GM23248 (cell line): ENCODE measurements at places on chromosomes 6 and 20. TPM values are rescaled to one million over a fixed set of nuclear protein-coding genes. Genes with fewer than 3 reads are reported as not detected.
A peak's percentile ranks its signal among the peaks of the same experiment; 100 is the strongest.

Gene SNAI1
- polyA plus RNA-seq, result 13.4 and 15.7 TPM in 2 replicates

Gene SLC17A3
- polyA plus RNA-seq, result not detected in 2 replicates

DNA sequence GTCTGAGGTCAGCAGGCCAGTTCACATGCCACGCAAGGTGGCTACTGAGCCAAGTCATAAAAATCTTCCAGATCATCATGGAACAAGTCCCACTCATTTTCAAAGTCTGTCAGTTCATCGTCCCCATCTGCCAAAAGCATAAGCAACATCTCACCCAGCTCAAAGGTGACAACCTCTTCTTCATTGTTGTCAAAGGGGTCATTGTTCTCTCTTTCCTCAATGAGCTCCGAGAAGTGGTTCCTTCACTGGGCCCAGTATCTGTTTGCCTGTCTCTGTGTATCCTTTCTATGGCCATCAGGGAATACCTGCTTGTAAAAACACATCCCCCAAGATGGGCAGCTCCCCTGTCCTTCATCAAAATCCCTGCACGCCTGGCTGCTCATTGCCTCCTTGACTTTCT lies 49.5 kb downstream of the ZNF334 start:
- no peak overlapping the region for H3K4me3 ChIP-seq
- no peaks in the 10 kb centered on the region for H3K4me1 ChIP-seq
- peaks cover 12% of the 10 kb centered on the region; the same call in 1 of the 2 replicates for H3K27me3 ChIP-seq
- no peak overlapping the region for H3K27ac ChIP-seq
- no peak for DNase-seq
- no peaks in the 10 kb centered on the region for H3K36me3 ChIP-seq

GRCh38 chr6:98686008-98686601 lies 148.3 kb upstream of the POU3F2 start:
- no peak for DNase-seq
- H3K36me3 ChIP-seq, result no peaks in the 10 kb centered on the region
- no peaks in the 10 kb centered on the region for H3K4me1 ChIP-seq
- no peak overlapping the region for H3K4me3 ChIP-seq

- peak; percentile 29 for DNase-seq
- no peak overlapping the region for H3K27ac ChIP-seq
- H3K4me3 ChIP-seq, result no peak overlapping the region
- H3K27me3 ChIP-seq, result no peaks in the 10 kb centered on the region
- H3K36me3 ChIP-seq, result no peaks in the 10 kb centered on the region
- H3K4me1 ChIP-seq, result peaks cover 11% of the 10 kb centered on the region; the same call in 1 of the 2 replicates
Observed at GRCh38 chr20:53296025-53296424, 297.6 kb downstream of the ZNF217 start.

DNA sequence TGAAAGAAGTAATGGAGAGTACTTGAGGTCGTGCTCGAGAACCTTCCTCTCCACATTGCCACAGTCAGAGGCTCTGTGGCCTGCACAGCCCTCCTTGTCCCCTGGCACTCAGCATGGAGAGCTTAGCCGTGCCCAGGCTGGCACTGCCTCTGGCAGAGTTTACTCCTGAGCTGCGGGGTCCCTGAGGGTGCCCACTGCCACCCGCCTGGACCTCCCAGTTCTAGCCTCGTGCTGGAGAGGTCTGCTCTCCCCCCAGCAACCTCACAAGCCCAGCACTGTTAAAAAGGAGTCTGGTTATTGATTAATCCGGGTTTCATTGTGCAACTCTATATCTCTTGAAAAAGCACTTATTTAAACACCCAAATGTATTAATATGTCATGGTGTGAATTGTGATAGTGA lies 226.8 kb downstream of the TMEM242 start:
- no peak overlapping the region for H3K4me3 ChIP-seq
- no peak overlapping the region for H3K27ac ChIP-seq
- DNase-seq, result no peak

DNA sequence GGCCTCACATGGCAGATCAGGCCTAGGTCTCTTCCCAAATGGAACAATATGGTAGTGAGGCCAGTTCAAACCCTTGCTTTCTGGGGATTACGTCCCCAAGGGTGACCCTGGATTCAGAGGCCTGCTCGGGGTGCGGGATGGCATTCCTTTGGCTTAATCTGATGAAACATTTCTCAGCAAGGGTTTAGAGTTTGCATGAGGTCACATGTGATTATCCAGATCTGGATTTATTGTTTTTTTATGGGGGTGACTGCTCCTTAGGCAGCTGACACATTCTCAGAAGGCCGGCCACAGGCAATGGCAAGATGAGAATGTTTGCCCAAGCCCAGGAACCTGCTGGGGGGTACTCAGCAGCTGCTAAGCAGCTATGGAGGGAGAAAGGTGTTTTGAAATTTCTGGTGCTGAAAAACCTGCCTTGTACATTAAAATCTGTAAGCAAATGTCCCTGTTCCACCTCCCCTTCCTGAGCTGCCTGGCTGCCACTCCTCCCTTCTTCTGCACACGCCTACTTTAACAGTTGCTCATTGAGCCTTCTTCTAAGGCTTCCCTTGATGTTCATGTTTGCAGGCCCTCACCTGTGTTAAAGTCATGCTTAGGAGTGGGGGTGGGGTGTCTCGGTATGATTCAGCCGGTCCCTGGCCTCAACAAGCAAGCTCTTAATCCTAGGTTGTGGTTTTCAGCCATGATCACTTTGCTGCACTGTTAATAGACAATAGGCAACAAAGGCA lies 37.9 kb upstream of the FUCA2 start:
- no peak for DNase-seq
- H3K4me3 ChIP-seq, result no peak overlapping the region
- H3K4me1 ChIP-seq, result peaks cover 7% of the 10 kb centered on the region; the same call in 1 of the 2 replicates
- H3K27me3 ChIP-seq, result no peaks in the 10 kb centered on the region
- H3K27ac ChIP-seq, result no peak overlapping the region
- H3K36me3 ChIP-seq, result no peaks in the 10 kb centered on the region

DNA sequence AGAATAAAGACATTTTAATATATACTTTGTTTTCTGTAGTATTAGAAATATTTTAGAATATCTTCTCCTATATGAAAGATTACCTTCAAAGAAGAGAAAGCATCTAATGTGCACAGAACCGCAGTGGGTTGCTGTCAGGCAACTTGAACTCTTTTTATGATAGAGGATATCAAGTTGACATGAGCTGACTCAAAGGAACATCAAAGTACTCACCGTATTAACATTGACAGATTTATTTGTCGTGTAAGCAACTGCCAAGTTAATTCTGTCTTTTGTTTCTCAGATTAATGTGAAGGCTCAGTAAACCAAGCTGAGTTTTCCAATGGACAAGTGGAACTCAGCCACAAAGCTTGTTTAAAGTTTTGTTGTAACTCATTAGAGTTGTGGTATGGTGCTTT lies 2.2 kb upstream of the GINM1 start:
- H3K27me3 ChIP-seq, result no peaks in the 10 kb centered on the region
- DNase-seq, result no peak
- H3K4me3 ChIP-seq, result no peak overlapping the region
- H3K36me3 ChIP-seq, result no peaks in the 10 kb centered on the region
- H3K4me1 ChIP-seq, result peaks cover 9% of the 10 kb centered on the region

- DNase-seq, result no peak
- H3K27ac ChIP-seq, result no peak overlapping the region
- no peaks in the 10 kb centered on the region; the same call in 1 of the 2 replicates for H3K27me3 ChIP-seq
- H3K4me1 ChIP-seq, result no peaks in the 10 kb centered on the region
Observed at GRCh38 chr20:44461142-44461802, 14.4 kb upstream of the TTPAL start.

DNA sequence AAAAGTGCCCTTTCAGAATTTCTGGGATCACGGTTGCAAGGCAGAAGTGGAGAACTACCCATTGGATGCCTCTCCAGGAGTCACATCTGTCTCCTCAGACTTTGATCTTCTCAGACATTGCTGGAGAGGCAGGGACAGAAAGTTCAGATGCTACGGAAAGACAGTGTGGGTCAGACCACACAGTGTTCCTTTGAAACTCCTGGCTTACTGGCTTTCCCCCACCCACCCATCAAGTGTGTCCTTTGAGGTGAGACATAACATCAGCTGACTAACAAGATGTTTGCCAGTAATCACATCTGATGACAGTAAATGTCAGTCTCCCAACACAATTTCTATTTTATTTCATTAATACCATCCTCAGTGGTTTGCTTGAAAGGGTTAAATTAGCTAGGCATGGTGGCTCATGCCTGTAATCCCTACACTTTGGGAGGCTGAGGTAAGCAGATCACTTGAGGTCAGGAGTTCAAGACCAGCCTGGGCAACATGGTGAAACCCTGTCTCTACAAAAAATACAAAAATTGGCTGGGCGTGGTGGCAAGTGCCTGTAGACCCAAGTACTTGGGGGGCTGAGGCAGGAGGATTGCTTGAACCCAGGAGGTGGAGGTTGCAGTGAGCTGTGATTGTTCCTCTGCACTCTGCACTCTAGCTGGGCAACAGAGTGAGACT lies 67.2 kb upstream of the SNX9 start:
- no peak overlapping the region for H3K27ac ChIP-seq
- DNase-seq, result no peak
- H3K4me1 ChIP-seq, result peaks cover 22% of the 10 kb centered on the region
- no peaks in the 10 kb centered on the region for H3K27me3 ChIP-seq
- no peak overlapping the region for H3K4me3 ChIP-seq

- no peak overlapping the region for H3K27ac ChIP-seq
- H3K36me3 ChIP-seq, result no peaks in the 10 kb centered on the region
Observed at GRCh38 chr20:19789446-19789845, 31.4 kb downstream of the RIN2 start.

GRCh38 chr6:98469141-98469540 lies 365.2 kb upstream of the POU3F2 start:
- H3K36me3 ChIP-seq, result no peaks in the 10 kb centered on the region
- no peak overlapping the region for H3K27ac ChIP-seq
- H3K4me3 ChIP-seq, result no peak overlapping the region
- H3K4me1 ChIP-seq, result no peaks in the 10 kb centered on the region
- no peaks in the 10 kb centered on the region for H3K27me3 ChIP-seq
- no peak for DNase-seq

DNA sequence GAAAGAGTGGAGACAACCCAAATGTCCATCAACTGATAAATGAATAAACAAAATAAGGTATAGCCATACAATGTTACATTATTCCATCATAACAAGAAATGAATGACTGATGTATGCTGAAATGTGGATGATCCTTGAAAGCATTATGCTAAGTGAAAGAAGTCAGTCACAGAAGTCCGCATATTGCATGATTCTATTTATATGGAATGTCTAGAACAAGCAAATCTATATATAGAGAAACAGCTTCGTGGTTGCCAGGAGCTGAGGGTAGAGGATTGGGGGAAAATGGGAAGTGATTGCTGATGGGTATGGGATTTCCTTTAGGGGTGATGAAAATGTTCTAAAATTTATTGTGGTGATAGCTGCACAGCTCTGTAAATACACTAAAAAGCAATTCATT lies 196.8 kb downstream of the ATXN1 start:
- H3K36me3 ChIP-seq, result no peaks in the 10 kb centered on the region
- no peaks in the 10 kb centered on the region for H3K27me3 ChIP-seq
- no peak overlapping the region for H3K27ac ChIP-seq
- H3K4me1 ChIP-seq, result peaks cover 10% of the 10 kb centered on the region; the same call in 1 of the 2 replicates

DNA sequence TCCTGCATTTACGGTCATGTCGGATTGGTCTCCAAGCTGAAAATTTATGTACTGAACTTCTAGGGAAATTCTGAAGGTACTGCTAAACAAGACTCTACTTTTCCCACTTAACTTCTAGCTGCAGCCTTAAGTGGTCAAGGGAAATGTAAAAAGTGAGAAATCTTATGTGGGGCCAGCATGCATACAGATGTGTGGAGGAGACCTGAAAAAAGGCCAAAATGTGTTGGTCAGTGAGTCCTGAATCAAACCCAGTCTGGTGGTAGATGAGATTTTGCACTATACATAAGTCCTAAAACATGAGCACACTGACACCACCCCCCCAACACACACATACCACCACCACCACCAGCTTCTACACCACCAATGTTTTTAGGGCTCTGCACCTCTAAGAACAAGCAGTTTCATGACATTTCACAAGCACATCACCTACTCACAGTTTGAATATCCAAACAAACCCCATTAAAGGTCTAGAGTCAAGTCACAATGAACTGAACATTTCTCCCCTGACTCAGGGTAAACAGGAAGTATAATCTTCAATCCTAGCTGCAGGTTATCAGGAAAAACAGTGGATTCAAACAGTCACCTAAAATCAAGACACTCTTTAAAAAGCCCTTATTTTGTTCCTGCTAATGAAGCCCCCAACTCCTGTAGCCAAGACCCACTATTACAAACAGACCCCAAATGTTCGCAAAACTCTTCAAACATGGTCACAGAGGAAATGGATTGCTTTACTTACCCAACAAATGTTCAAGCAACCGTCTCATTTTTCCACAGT lies 1.6 kb downstream of the ZMYND8 start:
- H3K27ac ChIP-seq, result peak overlapping the region; percentile 94
- peaks cover 87% of the 10 kb centered on the region for H3K4me1 ChIP-seq
- H3K27me3 ChIP-seq, result no peaks in the 10 kb centered on the region
- peak overlapping the region; percentile 57 for H3K4me3 ChIP-seq

GRCh38 chr6:22019857-22020256 lies 277.0 kb downstream of the PRL start:
- no peak overlapping the region for H3K4me3 ChIP-seq
- no peaks in the 10 kb centered on the region for H3K36me3 ChIP-seq
- no peaks in the 10 kb centered on the region for H3K27me3 ChIP-seq
- DNase-seq, result no peak

- H3K4me3 ChIP-seq, result no peak overlapping the region
- H3K36me3 ChIP-seq, result no peaks in the 10 kb centered on the region
- H3K4me1 ChIP-seq, result no peaks in the 10 kb centered on the region
- no peak overlapping the region for H3K27ac ChIP-seq
- no peak for DNase-seq
Observed at GRCh38 chr20:7003598-7003997, 236.1 kb downstream of the BMP2 start.

- H3K4me1 ChIP-seq, result peaks cover 4% of the 10 kb centered on the region
- H3K27me3 ChIP-seq, result no peaks in the 10 kb centered on the region
- H3K36me3 ChIP-seq, result no peaks in the 10 kb centered on the region
- H3K27ac ChIP-seq, result no peak overlapping the region
- no peak for DNase-seq
Observed at GRCh38 chr6:116286773-116287358, 7.1 kb upstream of the TSPYL1 start.

DNA sequence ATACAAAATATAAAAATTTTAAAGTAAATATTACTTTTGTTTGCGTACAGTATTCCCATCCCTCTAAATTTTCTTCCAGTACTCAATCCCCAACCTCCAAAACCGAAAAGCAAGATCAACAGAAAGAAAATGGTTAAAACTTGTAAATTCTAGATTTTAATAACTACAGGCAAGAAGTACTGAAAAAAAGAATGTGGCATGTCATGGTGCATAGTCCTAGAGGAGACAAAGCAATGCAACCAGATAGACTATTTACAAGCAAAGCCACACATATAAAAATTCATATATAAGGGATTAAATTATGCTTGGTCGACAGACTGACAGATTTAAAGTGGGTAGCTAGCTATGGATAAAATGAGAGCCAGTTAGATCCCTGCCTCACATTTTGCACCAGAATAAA lies 56.5 kb upstream of the HFE start:
- DNase-seq, result no peak
- H3K4me3 ChIP-seq, result no peak overlapping the region
- H3K36me3 ChIP-seq, result no peaks in the 10 kb centered on the region
- H3K4me1 ChIP-seq, result peaks cover 14% of the 10 kb centered on the region

DNA sequence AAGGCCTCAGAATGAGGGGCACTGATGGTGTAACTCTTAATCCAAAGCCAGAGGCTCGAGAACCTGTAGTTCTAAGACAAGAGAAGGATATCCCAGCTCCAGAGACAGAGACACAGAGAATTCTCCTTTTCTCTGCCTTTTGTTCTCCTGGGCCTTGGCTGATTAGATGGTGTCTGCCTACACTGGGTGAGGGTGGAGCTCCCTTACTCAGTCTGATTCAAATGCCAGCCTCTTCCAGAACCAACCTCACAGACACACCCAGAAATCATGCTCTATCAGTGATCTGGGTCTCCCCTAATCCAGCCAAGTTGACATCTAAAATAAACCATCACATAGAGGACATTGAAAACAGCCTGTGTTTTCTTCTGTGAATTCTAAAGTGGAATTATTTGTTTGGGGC lies 68.0 kb upstream of the SMIM28 start:
- no peaks in the 10 kb centered on the region for H3K36me3 ChIP-seq
- no peaks in the 10 kb centered on the region for H3K4me1 ChIP-seq
- no peak overlapping the region for H3K27ac ChIP-seq
- H3K4me3 ChIP-seq, result no peak overlapping the region
- no peaks in the 10 kb centered on the region for H3K27me3 ChIP-seq
